ENCODE measurements at places on chromosomes 12 and 14. TPM values are rescaled to one million over a fixed set of nuclear protein-coding genes. Genes with fewer than 3 reads are reported as not detected.

DNA sequence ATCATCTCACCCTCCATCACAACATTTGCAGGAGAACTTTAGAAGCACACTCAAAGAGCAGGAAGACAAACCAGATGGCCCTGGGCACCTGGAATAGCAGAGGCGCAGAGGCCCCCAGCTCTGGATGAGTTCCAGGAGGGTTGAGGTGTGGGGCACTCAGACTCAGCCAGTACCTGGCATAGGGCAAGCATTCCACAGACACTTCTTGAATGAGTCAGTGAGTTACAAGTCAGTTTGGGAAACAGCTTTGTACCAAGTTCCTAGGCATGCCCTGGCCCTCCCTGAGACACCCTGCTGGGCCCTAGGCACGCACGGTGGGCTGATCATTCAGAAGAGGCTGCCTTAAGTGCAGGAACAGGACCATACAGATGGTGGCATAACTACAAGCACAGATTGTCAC, 54.3 kb downstream of the MAP3K9 start:
- DNase-seq: no peak

HOXC13 gene
- not detected for polyA plus RNA-seq

DNA sequence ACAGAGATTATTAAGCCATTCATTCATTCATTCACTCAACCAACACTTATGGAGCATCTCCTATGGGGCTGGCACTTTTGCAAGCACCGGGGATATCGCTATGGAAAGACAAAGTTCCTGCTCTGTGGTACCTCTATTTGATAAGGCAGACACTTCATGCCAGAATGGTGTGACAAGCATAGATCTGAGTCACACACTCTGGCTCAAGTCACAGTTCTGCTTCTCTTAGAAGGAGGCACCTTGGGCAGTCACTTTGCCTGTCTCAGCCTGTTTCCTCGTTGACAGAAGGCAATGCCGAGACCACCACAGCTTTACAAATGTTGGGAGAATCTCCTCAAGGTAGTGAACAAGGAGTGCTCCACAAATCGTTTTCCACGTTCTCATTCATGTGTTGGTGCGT, 205.2 kb downstream of the SLC41A2 start:
- no peak for DNase-seq

CCDC184 gene
- 8.9 TPM for polyA plus RNA-seq

DNA sequence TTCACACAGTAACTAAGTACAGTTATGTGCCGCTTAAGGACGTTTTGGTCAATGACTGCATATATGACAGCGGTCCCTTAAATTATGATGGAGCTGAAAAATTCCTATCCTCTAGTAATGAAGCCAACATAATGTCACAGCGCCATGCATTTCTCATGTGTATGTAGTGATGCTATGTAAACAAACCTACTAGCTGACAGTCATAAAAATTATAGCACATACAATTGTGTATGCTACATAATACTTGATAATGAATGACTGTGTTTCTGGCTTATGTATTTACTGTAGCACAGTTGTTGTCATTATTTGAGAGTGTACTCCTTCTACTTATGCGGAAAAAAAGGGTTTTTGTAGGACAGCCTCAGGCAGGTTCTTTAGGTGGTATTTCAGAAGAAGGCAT, 99.7 kb downstream of the DACT1 start:
- DNase-seq: no peak

DNA sequence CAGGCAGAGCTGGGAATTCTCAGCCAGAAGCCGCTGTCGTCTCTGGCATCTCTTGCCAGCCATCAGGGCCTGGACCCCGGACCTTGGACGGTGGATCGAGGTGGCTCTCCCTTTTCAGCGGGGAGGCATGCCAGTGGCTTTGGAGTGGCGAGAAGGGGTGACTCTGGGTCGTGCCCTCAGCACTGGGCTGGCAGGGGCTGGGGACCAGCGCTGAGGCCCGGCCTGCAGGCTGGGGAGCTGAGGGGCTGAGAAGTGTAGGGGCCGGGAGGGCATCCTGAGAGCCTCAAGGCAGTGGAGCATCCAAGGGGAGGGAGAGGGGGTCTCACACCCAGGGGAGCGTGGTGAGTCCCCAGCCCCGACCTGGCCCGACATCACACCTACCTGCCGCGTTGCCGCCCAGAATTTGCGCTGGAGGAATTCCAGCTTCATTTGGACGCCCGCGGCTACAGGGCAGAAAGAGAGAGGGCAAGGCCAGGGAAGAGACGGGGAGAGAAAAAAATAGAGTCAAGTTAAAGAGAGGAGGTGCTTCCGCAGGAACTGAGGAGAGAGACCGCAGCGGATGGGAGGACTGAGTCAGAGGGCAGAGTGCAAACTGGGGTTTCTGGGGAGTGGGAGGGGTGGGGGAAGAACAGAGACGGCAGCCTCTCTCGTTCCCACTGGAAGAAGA, 9.0 kb upstream of the LRTM2 start:
- DNase-seq: no peak

TTC9 gene
- polyA plus RNA-seq: 4.9 TPM

PAH gene
- 1.6 TPM for polyA plus RNA-seq

DNA sequence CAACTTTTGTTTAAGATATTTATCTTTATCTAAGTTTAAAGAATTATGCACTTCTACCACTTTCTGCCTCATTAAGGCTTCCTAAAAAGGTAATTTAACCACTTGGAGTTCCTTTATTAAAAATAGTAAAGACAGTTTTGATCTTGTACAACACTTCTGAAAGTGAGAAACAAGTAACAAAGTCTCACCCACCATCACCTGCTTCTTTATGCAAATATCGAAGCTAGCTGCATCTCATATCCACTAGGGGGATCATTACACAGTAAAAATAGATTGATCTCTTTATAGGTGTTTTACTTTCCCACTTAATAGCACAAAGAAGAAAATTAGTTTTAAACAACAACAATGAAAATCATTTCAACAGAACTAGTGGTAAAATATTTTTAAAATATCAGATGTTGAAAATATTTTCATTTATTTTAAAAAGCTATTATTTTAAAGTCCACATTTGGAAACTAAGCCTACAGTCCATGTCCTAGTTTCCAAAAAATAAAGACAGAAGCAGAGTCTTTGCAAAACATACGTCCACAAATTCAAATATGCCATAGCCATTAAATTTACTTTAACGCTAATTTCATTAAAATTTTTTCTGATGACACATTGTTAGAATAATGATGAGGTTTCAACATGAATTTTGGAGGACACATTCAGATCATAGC, 160.0 kb upstream of the SOX5 start:
- peak; percentile 34 for DNase-seq

DNA sequence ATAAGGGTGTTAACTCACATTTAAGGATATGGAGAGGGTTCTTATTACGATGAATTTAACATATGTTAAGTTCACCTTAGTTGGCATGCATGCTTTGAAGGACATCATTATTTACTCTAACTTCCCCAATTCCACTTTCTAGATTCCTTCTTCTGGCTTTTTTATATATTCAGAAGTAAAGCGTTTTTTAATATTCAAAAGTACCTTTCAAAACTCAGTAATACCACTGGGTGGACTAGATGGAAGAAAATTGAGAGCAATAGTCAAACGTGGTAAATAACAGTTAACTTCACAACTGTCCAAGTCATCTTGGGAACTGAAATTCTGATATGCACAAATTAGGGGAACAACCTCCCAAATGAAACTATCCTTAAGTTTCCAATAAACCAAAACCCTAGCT, 9.1 kb downstream of the SINHCAF start:
- DNase-seq: no peak

- DNase-seq: no peak
Measured at GRCh38 chr14:73599499-73599898, 7.8 kb downstream of the ACOT4 start.

NFATC4 gene
- 11.6 TPM for polyA plus RNA-seq

ANGEL1 gene
- polyA plus RNA-seq: 19.3 TPM

DNA sequence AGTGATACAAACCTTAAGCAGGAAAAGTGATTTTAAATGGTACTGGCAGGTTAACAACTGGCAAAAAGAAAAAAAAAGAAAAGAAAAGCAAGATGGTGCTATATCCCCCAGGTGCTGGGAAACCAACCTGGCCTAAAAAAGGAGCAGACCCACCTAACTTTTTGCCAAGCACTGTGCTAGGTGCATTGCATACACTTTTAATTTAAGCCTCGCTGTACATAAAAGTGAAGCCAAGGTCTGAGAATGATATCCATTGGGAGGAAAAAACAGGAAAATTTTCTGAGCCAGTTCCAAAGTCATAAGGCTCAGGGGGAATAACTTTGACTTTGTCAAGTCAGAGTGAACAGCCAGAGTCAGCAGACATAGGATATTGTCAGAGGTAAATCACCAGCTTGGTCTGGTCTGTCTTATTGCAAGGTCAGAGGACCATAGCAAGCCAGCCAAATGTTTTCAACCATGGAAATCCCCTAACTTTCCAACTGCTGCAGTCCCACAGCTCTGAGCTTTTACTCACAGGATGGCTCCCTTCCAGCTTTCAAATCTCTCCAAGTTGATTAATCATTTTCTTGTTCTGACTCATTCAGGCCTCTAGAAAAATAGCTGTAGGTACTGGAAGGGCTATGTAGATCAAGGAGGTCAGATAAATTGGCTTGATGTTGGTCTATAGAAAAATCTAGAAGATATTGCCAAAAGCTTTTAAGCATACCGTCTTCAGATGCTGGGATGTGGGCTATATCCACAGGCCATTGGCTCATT, 412.9 kb downstream of the RAD51B start:
- DNase-seq: peak; percentile 53

DNA sequence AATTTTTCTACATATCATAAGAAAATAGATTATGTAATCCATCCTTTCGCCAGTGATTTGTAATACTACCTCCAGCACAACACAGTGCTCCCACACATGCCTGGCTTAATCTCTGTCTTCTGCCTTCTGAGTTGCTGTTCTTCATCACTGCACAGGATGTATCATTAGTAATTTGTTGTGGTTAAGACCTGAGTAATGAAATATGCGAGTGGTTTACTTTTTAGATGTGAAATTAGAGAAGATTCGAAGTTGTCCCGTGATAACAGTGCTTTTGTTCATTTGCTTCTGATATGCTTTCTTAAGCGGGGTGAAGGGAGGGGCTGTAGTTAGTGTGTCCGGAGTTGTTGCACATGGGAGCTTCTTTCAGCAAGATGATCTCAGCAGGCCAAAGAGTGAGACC, 18.1 kb downstream of the KRT85 start:
- no peak for DNase-seq

DNA sequence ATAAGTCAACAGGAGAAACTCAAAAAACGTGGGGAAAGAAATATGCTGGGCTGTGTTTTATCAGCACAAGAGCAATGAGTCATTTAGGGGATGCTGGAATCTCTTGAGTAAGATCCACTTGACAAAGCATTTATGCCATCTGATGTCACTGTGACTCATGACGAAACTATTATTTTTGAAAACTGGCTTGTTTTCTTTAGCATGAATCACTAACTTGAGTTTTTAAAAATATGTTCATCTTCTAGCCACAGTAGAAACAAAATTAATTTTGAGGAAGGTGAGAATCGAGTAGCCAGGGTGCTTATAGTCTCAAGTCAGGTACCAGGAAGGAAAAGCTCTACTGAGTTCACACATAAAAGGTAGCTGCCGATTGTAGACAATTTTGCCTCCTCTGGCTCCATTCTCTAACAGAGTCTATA, 456.2 kb upstream of the MGAT4C start:
- no peak for DNase-seq

PARP11 gene
- polyA plus RNA-seq: 3.1 TPM

TMPRSS12 gene
- polyA plus RNA-seq: not detected

- no peak for DNase-seq
Measured at GRCh38 chr14:32167907-32168306, 33.9 kb upstream of the RNU6-7 start.

STYK1 gene
- 0.17 TPM for polyA plus RNA-seq

DNA sequence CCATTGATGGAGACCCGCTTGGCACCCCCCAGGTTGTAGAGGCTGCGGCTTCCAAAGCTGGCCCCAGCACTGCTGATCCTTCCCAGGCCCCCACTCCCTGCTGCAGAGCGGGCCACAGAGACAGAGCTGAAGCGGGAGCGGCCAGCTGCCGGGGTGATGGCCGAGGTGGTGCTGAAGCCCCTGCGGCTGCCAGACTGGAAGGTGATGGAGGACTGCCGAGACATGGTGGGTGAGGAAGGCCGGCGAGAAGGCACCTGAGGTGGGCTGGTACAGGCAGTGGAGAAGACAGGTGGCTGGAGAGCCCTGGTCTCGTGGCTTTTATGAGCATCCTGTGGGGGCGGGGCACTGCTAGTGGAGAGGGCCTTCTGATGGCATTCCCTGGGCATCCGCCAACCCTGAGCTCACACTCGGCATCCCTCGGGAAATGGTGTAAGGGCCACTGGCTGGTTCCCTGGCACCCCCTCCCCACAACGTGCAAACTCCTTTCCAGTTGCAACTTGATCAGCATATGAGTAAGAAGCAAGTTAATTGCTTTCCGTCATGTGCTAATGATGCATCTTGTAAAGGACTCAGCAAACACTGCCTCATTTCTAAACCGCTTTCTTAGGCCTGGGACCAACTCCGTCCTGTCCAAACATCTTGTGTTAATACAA, at the start of gene KRT75:
KRT75 (minus strand) TSS at position 291 of the 653 bp plus-strand sequence; CDS start at position 224, 67 bp downstream.
- DNase-seq: peak; percentile 57

GRCh38 chr12:89244536-89244935, 107.8 kb downstream of the DUSP6 start:
- DNase-seq: no peak

DNA sequence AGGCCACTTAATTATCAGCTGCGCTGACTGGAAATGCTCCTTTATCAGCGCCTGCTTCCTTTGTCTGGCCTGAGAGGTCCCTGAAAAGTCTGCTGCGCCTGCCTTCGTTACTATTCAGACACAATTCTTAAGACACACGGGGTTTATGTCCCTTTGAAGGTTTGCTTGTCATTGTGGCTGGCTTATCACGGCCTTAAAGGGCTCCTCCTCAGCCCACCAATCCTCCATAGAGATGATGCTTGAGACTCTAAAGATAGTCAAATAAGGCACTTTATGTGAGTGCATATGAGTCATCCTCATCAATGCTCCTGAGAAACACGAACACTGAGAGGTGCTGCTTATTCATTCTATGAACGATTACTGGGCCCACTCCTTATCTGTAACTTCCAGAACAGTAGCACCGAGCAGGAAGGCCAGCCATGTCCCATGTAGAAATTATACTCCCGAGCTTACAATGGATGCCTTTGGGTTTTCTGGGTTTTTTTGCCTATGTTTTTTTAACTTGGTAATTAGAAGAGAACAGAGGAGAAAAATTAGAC, 1268.2 kb upstream of the TMEM132C start:
- peak; percentile 34 for DNase-seq

GRCh38 chr14:90593254-90594040, 196.6 kb downstream of the CALM1 start:
- DNase-seq: no peak

GRCh38 chr12:115507951-115508722, 769.4 kb downstream of the MED13L start:
- DNase-seq: peak; percentile 62

ATXN3 gene
- polyA plus RNA-seq: 7.3 TPM

Measured in brain (organoid and tissue), 16 donors.